Myocyte (in vitro differentiated cells): ENCODE measurements at places on chromosomes 13 and 19. TPM values are rescaled to one million over a fixed set of nuclear protein-coding genes. Genes with fewer than 3 reads are reported as not detected.

The B3GNT3 gene
- not detected in 2 replicates for total RNA-seq

The CEACAM3 gene
- total RNA-seq: not detected in 2 replicates

The SRRM5 gene
- 0.10 TPM in 1 of 2 replicates, not detected in the other for total RNA-seq

The CTXN1 gene
- total RNA-seq: 5.0 and 7.5 TPM in 2 replicates

The ZGLP1 gene
- 1.8 and 4.2 TPM in 2 replicates for total RNA-seq

The CABP5 gene
- not detected in 2 replicates for total RNA-seq

The HNRNPA1L2 gene
- total RNA-seq: 2.4 and 3.6 TPM in 2 replicates

The MBD3L3 gene
- total RNA-seq: not detected in 2 replicates

The SOHLH2 gene
- 23.7 and 125 TPM in 2 replicates for total RNA-seq
